ENCODE measurements at places on chromosomes 6 and 20.

DNA sequence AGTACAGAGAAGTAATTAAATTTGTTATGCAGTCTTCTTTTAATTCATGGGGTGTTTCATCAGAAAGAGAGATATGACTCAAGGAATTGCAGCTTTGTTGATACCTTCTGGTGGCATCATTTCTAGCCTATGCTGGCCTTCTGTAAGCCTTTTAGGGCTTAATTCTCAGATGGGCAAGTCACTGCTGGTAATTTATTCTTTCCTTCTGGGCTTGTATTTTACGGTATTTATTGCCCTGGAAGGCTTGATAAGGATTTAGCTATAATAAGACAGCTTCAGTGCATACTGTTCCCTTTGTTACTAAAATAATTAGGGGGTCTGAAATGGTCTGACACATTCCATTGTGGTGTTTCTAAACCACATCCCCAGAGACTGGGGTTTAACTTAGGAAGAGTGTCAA lies 57.9 kb upstream of the EMILIN3 start:
- DNase-seq, result no peak

DNA sequence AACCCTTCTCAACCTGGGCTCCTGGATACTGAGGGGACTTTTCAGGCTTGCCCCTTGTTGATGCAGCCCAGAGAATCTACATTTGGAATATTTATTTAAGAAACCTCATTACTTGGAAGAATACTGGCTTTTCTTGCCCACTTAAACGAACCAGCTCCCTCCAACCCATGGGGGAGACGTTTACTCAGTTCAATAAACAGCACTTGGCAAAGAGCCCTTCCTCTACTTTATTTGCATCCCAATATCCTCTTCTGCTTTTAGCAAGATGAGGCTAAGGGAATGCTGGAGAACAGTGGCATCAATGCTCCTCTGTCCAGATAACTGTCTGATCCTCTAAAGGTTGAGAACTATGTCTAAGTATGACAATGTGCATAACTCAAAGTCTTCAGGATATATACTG lies 22.2 kb downstream of the PTPRK start:
- no peak for DNase-seq

- no peak for DNase-seq
Measured at GRCh38 chr6:33983721-33984465, 162.0 kb downstream of the GRM4 start.

DNA sequence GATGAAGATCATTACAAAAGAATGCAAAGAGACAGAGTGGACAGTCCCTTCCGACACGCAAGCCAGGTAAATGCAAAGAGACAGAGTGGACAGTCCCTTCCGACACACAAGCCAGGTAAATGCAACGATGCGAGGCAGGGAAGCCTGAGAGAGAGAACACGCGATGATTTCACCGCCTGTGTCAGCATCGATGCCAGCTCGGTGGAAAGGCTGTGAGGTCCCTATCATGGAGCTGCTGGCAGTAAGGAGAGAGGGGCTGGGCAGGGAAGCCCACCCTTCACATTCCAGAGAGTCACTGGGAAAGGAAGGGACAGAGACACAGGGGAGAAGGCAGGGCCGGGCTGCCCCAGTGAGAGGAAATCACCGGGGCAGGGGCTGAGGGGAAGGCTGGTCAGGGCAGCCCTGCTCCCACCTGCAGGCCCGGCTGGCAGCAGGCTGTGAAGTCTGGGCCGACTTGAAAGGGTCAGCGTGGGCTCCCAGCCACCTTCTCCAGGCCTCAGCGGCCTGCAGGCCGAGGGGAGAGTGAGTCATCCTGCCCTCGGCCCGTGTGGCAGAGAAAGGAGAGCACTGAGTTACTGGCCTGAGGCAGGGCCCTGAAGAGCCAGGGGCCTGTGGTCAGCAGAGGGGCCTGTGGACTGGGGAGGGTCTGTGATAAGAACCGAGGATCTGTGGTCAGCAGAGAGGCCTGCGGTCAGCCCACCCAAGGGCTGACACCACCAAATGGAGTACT lies 80.4 kb downstream of the DACT2 start:
- DNase-seq, result no peak

DNA sequence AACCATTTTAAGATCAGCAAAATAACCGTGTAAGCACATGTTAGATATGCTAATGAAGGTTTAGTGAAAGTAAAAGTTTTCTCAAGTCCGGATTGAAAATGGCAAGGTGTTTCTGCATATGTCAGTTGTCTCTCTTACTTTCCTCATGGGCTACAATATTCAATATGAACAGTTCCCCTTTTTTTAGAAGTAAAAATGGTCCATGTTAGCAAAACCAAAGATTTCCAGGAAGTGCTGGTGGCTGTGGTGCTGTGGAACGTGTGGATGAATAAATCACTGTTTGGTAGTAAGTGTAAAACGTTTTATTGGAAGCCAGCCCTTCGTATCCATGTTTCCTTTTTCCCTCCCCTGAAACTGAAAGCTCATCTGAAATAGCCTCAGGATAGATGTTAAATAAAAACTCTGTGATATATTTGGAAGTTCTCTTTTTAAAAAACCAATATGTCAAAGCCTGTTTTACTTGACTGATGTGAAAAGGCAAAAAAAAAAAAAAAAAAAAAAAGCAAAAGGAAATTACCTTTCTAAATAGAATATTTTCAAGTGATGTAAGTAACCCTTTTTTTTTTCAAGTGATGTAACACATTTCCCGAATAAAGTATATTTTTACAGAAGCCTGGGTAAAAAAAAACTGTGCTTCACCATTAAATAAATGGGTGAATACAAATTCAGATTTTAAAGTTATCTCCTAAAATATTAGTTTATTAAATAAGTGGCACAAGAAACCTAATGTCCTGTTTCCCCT lies 41.9 kb downstream of the PLEKHG1 start:
- no peak for DNase-seq

DNA sequence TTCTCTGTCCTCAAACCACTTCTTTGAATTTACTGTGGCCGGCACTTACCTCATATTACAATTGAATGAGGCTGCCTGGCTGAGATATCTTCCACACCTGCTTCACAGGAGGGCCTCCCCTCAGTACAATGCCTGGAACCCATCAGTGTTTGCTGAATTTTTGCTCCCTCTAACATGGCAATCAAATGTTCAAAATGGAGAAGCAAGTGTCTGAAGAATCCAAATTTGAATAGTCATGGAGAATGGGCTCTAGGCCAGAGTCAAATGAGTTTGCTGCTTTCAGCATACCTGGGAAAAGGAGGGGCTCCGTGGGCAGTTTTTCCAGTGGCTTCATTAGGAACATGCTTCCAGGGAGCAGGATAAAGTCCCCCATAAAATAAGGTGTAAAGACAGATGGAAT lies 564.8 kb downstream of the UTRN start:
- DNase-seq, result no peak

- no peak for DNase-seq
Measured at GRCh38 chr6:122025104-122025503, 374.3 kb upstream of the HSF2 start.

- DNase-seq, result no peak
Measured at GRCh38 chr20:18016772-18017171, 40.9 kb downstream of the OVOL2 start.

GRCh38 chr20:49661560-49662329 lies 51.9 kb downstream of the B4GALT5 start:
- DNase-seq, result no peak

DNA sequence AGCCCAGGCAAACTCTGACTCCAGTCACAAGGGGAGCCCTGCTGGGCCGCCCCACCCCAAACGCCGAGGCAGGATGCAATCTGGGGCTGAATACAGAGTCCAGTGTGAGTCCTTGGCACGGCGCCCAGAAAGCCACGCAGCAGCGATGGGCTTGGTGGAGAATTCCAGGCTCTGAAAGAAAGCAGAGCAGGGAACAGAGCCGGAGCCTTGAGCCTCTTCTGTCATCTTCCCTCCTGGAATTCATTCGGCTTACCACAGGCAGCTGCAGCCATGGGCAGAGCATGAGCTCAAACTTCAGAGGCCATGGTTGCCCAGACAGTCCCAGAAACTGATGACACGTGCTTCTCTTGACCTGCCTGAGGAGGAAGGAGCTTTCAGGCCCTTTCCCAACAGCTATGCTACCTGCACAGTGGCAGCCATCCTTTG lies 441.1 kb upstream of the JARID2 start:
- DNase-seq, result no peak

- no peak for DNase-seq
Measured at GRCh38 chr20:11761497-11761896, 156.2 kb upstream of the BTBD3 start.

- DNase-seq, result no peak
Measured at GRCh38 chr6:475314-475713, 83.8 kb downstream of the IRF4 start.

GRCh38 chr6:6723921-6724538 lies 135.5 kb downstream of the LY86 start:
- DNase-seq, result peak; percentile 25

GRCh38 chr6:144769142-144769541 lies 484.0 kb downstream of the UTRN start:
- no peak for DNase-seq

DNA sequence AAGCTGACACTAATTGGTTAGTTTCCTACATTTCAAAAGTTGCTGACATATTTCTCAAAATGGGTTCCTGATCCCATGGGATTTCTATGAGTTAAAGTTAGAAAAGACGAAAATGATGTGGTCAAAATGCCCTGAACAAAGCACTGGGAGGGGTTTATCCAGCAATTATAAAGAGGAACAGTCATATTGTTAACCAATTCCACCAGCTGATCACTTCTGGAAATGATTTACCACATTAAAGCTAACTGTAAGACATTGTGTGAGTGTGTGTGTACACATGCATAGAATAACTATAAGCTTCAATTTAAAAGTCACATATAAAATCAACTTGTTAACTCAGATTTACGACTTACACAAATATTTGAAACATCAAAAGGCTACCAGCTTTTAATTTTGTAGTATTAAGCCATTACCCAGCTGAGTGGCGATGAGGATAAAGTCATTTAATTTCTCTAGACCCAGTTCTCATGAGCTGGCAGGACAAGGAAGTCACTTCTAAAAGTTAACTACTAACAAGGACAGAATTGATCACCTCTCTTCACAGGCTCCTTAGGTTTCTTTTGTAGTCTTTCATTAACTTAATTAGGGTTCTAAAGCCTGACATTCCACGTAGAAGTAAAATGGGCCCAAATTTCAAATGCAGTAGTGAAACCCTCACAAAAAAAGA lies 40.4 kb downstream of the MAN1A1 start:
- no peak for DNase-seq

- no peak for DNase-seq
Measured at GRCh38 chr6:167454003-167454402, 129.1 kb downstream of the TTLL2 start.

DNA sequence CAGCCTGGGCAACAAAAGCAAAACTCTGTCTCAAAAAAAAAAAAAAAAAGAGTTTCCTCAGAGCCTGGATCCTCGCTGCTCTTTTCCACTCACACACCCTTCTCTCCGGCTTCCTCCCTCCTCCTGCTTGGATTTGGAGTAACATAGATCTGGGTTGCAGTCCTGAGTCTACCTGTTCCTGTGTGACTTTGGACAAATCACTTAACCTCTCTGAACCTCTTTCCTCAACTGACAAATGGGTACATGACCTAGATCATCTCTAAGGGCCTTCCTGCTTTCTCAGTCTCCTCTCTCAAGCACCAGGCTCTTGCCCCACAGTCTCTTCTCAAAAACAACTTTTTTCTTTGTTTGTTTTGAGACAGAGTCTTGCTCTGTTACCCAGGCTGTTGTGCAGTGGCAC lies 5.6 kb upstream of the R3HDML start:
- DNase-seq, result no peak

GRCh38 chr6:7992002-7992815 lies 72.0 kb downstream of the BLOC1S5 start:
- peak; percentile 53 for DNase-seq

DNA sequence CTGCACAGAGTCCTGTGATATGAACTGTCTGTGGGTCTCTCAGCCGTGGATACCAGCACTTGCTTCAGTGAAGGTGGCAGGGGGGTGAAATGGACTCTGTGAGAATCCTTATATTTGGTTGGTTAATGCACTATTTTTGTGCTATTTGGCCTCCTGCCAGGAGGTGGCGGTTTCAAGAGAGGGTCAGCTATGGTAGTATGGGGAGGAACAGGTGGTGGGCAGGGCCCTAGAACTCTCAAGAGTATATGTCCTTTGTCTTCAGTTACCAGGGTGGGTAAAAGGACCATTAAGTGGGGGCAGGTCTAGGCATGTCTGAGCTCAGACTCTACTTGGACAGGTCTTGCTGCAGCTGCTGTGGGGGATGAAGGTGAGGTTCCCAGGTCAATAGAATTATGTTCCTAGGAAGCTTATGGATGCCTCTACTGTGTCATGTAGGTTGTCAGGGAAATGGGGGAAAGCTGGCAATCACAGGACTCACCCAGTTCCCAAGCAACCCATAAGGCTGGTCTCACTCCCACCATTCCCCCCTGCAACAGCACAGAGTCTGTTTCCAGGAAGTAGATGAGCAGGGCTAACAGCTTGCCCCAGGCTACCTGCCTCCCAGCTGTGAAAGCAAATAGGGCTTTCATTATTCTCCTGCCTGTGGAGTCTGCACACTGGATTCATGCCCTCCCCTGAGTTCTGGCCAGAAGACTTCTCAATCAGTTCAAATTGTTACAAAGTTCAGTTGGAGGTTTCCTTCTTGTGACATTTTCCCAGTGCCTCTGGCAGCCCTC lies 56.8 kb upstream of the PHIP start:
- DNase-seq, result no peak

DNA sequence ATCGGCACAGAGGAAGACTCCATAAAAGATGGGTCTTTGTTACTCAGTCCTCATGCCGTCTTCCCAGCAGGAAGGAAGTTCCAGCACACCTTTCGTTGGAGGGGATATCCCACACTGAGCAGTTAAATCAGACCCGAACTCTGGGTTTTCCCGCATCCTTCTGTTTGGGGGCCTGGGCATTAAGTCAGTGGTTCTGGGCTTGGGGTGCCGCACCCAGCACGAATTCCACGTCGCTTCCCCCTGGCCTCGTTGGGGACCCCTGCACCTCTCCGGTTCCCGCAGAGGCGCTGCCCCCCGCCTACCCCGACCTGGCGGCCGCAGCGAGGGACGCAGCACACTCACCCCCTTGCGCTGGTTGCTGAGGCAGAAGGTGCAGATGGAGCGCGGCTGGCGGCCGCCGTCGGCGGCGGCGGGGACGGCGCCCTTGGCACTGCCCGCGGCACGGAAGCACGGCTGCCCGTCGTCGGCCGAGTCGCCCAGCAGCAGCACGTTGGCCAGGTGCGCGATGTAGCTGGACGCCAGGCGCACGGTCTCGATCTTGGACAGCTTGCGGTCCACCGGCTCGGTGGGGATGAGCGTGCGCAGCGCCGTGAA lies 641 bp downstream of the TCF15 start:
- no peak for DNase-seq

GRCh38 chr20:50339466-50339901 lies 148.9 kb downstream of the CEBPB start:
- DNase-seq, result peak; percentile 49

- no peak for DNase-seq
Measured at GRCh38 chr6:125444006-125444923, 142.5 kb upstream of the HDDC2 start.

DNA sequence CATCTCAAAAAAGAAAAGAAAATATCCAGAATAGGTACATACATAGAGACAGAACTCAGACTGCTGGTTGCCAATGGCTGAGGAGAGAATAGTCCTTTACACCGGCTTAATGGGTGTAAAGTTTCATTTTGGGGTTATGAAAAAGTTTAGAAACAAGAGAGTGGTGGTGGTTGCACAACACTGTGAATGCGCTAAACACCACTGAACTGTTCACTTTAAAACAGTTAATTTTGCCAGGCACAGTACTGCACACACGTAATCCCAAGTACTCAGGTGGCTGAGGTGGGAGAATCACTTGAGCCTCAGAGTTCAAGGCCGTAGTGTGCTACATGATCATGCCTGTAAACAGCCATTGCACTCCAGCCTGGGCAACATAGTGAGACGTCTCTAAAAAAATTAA lies 7.6 kb downstream of the ILRUN start:
- no peak for DNase-seq

Data from RWPE1 (cell line).